ENCODE measurements at places on chromosomes 7 and 10.

DNA sequence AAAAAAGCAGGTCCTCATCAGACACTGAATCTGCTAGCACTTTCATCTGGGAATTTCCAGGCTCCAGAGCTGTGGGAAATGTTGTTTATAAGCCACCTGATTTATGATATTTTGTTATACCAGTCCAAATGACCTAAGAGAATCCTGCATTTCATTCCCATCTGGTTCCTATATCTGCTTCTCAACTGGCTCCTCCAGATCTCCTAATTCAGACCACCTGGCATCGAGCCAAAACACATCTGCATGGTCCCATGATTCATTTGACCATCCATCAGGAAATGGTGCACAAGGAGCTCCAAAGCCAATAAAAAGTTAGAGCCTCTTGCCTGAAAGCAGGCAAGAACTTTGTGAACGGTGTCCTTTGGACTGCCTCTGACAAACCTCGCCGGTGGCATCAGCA is 108.9 kb downstream of the IPMK start:
- DNase-seq: no peak

GRCh38 chr7:20193242-20193777 is 23.9 kb downstream of the MACC1 start:
- DNase-seq: no peak

DNA sequence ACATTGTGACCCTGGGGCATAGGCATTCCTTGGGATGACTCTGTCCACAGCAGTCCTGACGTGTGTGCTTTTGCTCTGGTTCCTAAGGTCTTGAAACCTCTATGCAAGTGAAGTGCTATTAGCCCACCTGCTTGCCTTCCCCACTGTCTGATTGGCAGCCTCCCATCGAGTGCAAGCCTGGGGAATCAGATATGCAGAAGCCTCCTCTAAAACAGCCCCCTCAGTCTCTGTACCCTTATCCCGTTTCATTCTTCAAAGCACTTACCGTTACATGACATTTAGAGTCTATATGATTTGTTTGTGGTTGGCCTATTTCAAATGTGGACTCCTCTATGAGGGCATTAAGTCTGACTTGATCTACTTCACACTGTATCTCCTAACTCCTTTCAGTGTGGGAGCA is 4.3 kb downstream of the KIAA1217 start:
- DNase-seq: no peak

DNA sequence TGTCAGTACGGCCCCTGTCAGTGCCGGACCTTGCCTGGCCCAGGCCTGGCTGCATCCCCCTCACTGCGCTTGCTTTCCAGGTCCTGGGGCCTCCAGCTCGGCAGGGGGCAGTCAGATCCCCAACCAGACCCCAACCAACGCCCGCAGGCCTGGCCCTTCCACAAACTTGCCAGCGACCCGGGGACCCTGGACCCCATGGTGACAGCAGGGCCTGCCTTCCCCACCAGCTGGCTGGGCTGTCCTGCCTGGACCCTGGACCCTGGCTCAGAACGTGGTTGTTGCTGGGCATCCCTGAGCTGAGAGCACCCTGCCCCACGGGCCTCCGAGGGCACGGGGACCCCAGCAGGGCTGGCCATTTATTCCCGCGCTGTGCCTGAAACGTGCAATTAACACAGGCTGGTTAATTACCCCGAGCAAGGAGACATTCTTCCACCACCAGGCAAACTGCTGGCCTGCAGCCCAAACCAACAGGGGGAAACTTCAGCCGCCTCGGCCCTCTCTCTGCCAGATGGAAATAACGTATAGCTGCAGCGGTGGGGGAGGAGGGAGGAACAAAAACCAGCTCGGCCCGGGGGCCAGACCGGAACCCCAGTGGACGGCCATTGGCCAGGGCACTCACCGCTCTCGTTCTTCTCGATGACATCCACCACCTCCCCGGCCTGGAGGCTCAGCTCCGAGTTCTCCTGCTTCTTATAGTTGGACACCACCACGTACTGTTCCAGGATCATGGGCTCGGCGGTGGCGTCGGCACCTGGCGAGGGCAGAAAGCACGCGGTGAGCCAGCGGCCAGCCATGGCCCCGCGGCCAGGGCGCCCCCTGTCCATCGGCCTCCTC is 167.1 kb downstream of the NEURL1 start:
- no peak for DNase-seq

DNA sequence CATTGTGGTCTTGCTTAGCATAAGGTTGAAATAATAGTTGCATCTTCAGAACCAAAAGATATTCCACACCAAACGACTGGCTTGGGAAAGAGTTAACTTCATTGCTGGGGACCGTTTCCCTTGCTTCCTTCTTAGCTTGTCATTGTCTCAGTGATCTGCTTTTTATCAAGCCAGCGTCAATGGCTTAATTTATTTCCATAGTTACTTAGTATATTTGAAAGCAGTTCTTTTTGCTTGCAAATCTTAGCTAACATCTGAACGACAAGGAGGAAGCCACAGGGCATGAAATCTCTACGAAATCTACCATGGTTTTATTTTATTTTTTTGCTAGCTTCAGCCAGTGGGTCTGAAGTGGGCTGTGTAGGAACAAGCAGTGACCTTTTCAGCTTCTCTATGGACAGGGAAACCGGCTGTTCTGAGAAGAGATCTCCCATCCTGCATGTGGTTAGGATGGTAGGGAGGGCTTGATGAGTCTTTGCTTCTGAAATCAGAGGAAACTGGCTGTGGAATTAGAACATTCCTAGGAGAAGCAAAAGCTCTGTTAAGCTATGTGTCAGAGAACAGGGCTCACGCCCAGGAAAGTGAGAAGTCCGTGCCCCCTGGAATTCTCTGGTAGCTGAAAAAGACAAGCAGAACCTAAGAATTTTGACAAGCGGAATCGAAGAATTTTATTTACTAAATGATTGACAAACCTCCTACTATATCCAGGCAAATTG is 8.0 kb downstream of the SLC18A2 start:
- no peak for DNase-seq

DNA sequence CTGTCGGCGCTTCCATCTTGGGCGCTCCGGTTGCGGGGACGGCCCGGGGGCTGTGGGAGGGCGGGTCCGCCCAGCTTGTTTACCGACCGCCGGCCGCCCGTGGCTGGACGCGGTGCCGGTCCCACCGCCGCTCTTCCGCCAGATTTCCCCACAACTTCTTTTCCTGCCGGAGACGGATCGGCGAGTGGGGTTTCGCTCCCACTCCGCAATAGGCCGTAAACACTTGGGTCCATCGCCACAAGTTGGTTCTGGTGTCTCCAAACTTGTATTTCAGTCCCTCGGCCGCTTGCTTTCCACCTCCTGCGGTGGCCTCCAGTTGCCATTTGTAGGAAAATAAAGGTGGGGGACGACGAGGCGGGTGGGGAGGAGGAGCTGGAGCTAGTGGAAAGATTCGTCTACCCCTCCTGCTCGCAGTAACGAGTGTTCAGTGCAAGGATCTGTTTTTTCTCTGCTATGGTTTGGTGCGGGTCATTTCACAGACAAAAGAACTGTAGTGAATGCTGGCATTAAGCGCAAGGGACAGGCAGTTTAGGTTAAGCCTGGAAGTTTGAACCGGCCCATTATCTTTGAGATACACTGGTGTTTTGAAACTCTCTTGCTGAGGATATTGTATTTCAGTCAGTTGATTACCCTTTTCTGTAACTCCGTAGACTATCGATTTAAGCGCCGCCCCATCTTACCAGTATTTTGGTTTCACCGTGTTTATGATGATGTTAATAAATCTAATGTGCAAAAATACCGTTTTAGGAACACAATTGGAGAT is 24.3 kb upstream of the ZRANB1 start:
- no peak for DNase-seq

GRCh38 chr10:131629026-131629770 is 271.6 kb upstream of the PPP2R2D start:
- no peak for DNase-seq

DNA sequence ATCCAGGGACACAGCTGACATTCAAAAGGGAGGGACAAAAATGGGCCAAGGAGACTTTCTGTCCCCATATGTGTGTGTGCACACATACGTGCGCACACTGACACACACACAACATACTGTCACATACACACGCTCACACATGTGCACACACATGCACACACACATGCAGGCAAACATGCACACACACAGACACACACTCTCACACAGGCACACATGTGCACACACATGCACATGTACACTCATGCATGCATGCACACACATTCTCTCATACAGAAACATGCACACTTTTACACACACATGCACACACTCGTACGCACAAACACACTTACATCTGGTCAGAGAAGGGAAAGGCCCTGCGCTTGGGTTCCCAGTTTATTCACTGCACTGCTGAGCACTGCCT is 155.1 kb upstream of the MKI67 start:
- DNase-seq: no peak

GRCh38 chr7:27901028-27901760 is 161.2 kb downstream of the TAX1BP1 start:
- no peak for DNase-seq

Data from activated naive CD8-positive, alpha-beta T cell treated with anti-CD3 and anti-CD28 coated beads, Interleukin-2, amount 50 U/mL, for 16 hours (primary cell).